ENCODE measurements at places on chromosomes 11 and 22. TPM values are rescaled to one million over a fixed set of nuclear protein-coding genes. Genes with fewer than 3 reads are reported as not detected.

The SIAE gene
- total RNA-seq, result 4.5 TPM

The RIMBP3B gene
- total RNA-seq, result 0.07 TPM

- H3K36me3 ChIP-seq, result no peaks in the 10 kb centered on the region
- peak overlapping the region; percentile 88 for H3K4me3 ChIP-seq
- peaks cover 11% of the 10 kb centered on the region for H3K27me3 ChIP-seq
- peaks cover 29% of the 10 kb centered on the region for H3K4me1 ChIP-seq
- DNase-seq, result no peak
- peak overlapping the region; percentile 83 for H3K27ac ChIP-seq
Observed at GRCh38 chr11:110134110-110134509, 40.9 kb downstream of the ZC3H12C start.

The OR51B4 gene
- not detected for total RNA-seq

The CLDN5 gene
- 7.4 TPM for total RNA-seq

DNA sequence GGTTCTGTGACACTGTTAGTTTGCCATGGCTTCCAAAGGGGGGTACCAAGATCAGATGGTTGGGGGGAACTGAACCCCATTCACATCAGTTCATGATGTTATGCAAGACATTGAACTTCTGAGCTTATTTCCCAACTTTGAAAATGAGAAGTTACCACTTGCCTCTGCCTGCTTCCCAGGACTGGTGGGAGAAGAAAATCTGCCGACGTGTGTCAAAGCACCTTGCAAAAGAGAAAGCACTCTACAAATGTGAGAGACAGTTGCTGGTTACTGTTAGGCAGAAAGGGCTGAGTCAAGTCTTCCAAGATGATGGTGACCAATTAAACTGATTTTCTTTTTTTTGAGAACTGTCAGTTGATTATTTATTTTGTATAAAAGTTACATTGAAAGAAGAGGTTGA, 45.6 kb downstream of the SMCO4 start:
- H3K4me3 ChIP-seq, result no peak overlapping the region
- no peak overlapping the region for H3K27ac ChIP-seq
- H3K4me1 ChIP-seq, result peaks cover 15% of the 10 kb centered on the region
- H3K36me3 ChIP-seq, result no peaks in the 10 kb centered on the region

The CCDC116 gene
- total RNA-seq, result 0.71 TPM

The BSCL2 gene
- 550 TPM for total RNA-seq

The STX3 gene
- total RNA-seq, result 42.1 TPM

The KCNJ4 gene
- 0.86 TPM for total RNA-seq

GRCh38 chr22:39958949-39959639, 1.1 kb upstream of the TMA7B start:
- no peaks in the 10 kb centered on the region for H3K36me3 ChIP-seq
- no peak for DNase-seq
- H3K27me3 ChIP-seq, result peaks cover 2% of the 10 kb centered on the region
- no peak overlapping the region for H3K4me3 ChIP-seq
- no peak overlapping the region for H3K27ac ChIP-seq
- peaks cover 4% of the 10 kb centered on the region for H3K4me1 ChIP-seq

DNA sequence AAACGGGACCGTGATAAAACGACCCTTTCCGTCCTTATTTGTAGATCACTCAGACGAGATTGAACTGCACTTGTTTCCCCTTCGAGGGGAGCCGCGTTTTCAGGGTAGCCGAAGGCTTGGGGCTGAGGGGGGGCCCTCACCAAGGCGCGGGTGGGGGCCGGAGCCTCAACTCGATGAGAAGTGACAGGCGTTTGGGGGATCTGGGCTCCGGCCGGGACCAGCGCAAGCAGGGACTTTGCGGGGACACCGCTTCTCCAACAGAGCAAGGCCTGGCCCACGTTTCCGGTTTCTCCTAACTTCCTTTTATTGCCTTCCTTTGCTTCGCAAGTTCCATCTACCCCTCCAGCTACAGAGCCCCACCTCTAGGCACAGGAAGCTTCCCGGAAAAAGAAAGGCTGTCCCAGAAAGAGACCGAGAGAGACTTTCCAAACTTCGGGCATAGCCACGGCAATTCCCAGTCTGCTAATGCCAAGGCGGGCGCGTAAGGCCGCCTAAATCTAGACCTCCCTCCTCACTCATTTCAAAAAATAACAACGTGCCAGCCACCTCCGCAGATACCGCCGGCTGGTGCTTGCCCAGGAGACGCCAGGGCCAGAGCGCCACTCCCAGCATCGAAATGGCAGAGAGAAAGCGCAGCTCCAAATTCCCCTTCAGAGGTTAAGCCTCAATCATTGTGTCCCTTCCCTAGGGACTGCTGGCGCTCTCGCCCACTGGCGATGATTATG, 6.6 kb downstream of the PAX6 start:
- peaks cover 56% of the 10 kb centered on the region for H3K27me3 ChIP-seq
- no peak for DNase-seq
- peak overlapping the region; percentile 90 for H3K4me3 ChIP-seq
- H3K36me3 ChIP-seq, result peaks cover 5% of the 10 kb centered on the region

DNA sequence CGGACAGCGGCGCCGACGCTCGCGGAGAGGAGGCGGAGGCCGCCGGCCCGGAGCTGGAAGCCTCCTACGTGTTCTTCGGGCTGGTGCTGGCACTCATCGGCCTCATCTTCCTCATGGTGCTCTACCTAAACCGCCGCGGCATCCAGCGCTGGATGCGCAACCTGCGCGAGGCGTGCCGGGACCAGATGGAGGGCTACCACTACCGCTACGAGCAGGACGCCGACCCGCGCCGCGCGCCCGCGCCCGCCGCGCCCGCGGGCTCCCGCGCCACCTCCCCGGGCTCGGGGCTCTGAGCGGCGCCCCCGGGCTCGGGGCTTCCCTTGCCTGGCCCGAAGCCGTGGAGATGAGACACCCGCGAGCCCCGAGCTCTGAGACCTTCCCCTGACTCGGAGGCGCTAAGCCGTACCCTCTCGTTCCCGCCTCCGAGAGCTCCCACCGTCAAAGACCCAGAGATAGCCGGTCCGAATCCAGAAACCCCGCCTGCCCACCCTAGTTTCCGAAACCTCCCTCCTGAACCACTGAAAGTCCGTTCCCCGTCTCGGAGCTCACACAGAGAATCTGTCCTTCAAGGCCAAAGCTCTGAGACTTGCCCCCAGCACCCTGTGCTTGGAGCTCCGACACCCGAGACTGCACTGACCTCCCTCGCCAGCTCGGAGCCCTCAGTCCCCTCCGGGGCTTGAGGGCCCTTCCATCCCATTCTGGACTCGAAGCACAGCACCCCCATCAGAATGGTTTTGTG, 1.5 kb downstream of the TPBGL start:
- peaks cover 15% of the 10 kb centered on the region for H3K4me1 ChIP-seq
- no peaks in the 10 kb centered on the region for H3K36me3 ChIP-seq
- H3K27me3 ChIP-seq, result peaks cover 24% of the 10 kb centered on the region
- DNase-seq, result no peak

DNA sequence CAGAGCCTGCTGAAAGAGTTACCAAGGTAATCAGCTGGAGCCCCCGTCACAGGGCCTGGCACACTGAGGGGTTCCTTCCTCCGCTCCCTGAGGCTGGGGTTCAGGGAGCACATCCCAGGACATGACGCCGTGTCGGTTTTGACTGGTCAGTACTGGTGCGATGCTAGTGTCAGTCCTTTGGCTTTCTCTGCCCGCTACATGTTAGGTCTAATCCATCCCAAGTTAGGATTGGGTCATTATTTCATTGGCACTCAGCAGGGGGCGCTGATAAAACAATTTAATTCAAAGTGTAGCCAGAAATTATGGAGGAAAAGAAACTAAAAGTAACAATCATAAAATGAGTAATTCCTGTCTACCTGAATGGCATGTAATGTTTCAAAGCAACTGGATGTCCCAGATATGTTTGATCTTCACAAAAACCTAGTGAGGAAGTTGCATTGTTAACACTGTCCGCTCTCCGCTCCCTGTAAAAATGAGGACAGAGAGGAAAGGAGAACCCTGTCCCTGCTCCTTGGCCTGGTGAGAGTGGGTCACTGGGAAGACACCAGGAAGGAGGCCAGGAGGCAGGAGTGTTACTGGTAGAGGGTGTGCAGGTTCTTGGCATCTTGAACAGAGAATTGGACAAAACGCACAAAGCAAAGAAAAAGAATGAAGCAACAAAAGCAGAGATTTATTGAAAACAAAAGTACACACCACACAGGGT, 27.1 kb downstream of the TSKU start:
- H3K4me3 ChIP-seq, result no peak overlapping the region
- DNase-seq, result no peak

DNA sequence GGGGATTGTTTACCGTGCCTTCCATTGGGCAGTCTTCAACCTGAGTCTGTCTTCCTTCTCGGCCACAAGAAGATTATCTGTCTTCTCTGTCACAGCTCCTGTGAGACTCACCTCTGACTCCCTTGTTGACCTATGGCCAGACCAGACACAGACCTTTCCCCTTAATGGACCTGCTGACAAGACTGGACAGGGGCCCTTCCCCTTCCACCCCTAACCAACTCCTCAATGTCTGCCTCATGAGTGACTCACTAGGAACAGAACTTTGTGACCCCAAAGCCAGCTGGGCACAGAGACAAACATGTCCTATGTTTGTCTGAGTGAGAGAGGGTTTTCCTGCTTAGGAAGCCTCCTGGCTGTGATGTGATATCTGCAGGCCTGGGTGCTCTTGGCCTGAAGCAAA, 405.0 kb downstream of the BRD1 start:
- peaks cover 3% of the 10 kb centered on the region for H3K27me3 ChIP-seq
- no peak overlapping the region for H3K4me3 ChIP-seq
- DNase-seq, result no peak
- H3K4me1 ChIP-seq, result no peaks in the 10 kb centered on the region

The KCTD14 gene
- 0.32 TPM for total RNA-seq

GRCh38 chr11:48004456-48004855, 24.1 kb downstream of the PTPRJ start:
- DNase-seq, result no peak
- peaks cover 9% of the 10 kb centered on the region for H3K27me3 ChIP-seq
- H3K4me3 ChIP-seq, result no peak overlapping the region
- peak overlapping the region; percentile 18 for H3K27ac ChIP-seq
- peaks cover 10% of the 10 kb centered on the region for H3K4me1 ChIP-seq
- H3K36me3 ChIP-seq, result no peaks in the 10 kb centered on the region

GRCh38 chr11:2788168-2789071, 88.6 kb upstream of the KCNQ1OT1 start:
- peaks cover 6% of the 10 kb centered on the region for H3K27me3 ChIP-seq
- peaks cover 8% of the 10 kb centered on the region for H3K36me3 ChIP-seq
- H3K27ac ChIP-seq, result no peak overlapping the region
- peak; percentile 13 for DNase-seq
- H3K4me1 ChIP-seq, result peaks cover 8% of the 10 kb centered on the region

GRCh38 chr22:29207243-29207550, 1.5 kb downstream of the EMID1 start:
- H3K27me3 ChIP-seq, result peaks cover 6% of the 10 kb centered on the region
- peaks cover 3% of the 10 kb centered on the region for H3K4me1 ChIP-seq
- DNase-seq, result no peak
- no peak overlapping the region for H3K27ac ChIP-seq

Measured in glutamatergic neuron (in vitro differentiated cells).